ENCODE measurements at places on chromosomes 4 and X.

DNA sequence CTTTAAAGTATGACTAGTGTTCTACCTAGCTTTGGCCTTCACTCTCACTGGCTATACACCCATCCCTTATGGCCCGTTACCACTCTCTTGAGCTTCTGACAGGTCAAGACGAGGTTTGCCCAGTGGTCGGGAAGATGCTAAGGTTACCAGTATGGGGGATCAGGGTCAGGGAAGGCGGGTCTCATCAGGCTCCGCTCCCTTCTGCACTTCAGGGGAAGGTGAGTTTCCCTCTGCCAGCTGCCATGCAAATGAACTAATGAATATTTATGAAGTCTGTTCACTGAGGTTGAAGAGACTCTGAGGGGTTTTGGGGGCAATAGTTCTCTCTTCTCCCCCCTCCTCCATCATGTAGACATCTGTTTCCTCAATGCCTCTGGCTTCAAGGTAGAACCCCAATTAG, 6.6 kb downstream of the EFNB1 start:
- DNase-seq: no peak

GRCh38 chrX:56788229-56788628, 59.2 kb downstream of the NBDY start:
- DNase-seq: no peak

- no peak for DNase-seq
These were observed 2.3 kb upstream of the SLC35A2 start for GRCh38 chrX:48913605-48914366.

DNA sequence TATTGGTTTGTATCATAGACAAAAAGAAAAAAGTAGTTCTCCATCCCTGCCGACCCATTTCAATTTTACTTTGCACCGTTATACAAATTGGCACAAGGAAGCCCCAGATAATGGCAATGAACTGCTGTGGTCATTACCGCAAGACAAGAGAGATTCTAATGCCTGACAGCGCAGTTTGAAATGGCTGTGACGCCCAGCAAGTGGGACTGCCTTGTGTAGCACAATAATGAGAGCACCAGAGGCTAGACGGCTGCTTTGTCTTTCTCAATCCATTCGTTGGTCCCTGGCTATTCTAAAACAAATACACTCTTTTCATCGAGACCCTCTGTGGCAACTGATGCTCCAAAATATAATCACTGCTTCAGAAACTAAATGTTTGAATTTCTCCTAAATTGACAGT, 192.4 kb upstream of the NEIL3 start:
- no peak for DNase-seq

DNA sequence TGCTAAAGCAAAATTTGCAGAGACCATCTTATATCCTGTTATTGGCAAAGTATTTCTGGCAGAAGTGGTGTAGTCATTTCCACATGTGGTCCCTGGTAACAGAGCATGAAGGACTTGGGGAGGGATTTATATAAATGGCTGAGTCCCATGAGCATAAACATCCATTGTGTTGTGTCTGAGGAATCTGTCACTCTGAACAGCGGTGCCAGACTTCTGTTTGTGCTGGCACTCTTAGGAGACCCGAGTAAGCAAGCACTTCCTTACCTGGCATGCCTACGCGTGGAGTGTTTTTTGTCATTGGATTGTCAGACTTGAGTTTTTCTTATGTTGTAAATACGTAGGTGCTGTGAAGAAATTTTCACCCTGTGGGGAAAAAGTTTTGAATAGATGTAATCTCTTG, 285.9 kb downstream of the ARHGAP10 start:
- no peak for DNase-seq

- DNase-seq: no peak
These were observed 33.3 kb downstream of the ARX start for GRCh38 chrX:24982306-24982965.

- DNase-seq: no peak
These were observed 1145.6 kb upstream of the DIAPH2 start for GRCh38 chrX:95539041-95539440.

DNA sequence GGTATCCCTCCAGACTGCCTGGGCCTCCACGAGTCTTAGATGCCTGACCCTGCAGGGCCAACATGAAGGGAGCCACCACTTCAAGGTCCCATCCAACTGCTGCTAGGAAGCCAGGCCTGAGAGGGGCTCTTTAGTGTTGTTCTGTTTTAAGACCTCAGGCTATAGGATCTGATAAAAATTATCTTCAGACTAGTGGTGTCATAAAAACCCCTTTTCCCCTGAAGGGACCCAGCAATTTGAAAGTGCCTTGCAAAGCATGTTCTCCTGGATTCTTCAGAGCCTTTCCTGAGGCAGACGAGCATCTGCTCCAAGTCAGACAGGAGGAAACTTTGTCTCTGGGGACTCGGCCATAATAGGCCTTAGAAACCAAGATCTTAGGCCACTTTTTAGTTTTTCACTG, 26.9 kb downstream of the TSPAN5 start:
- no peak for DNase-seq

DNA sequence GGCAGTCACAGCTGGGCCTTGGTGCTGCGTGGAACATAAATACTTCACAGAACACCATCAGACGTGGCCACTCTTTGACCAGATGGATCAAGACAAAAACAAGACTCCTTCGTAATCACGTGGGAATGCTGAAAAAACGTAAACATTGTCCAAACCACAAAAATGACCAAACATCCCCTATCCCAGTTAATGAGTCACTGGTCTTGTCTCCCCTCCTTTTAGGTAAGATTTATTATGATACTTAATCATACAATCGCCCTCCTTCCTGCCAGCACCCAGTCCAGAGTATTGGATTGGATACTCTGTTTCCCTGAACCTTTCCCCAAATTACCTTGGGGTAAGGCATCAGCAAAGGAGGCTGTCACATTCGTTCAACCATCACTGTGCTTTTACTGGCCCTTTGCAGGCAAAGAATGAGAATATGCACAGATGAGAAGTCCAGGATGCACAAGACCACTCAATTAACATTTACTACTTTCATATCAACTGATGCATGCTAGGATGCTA, 601 bp upstream of the TCEANC start:
- DNase-seq: no peak

- DNase-seq: no peak
These were observed 163.2 kb downstream of the FRAS1 start for GRCh38 chr4:78220283-78220682.

- no peak for DNase-seq
These were observed 19.7 kb upstream of the SPCS3 start for GRCh38 chr4:176300036-176300435.

GRCh38 chrX:39322496-39322895, 521.2 kb downstream of the MID1IP1 start:
- no peak for DNase-seq

- DNase-seq: no peak
These were observed 11.6 kb upstream of the RASL11B start for GRCh38 chr4:52850406-52851124.

DNA sequence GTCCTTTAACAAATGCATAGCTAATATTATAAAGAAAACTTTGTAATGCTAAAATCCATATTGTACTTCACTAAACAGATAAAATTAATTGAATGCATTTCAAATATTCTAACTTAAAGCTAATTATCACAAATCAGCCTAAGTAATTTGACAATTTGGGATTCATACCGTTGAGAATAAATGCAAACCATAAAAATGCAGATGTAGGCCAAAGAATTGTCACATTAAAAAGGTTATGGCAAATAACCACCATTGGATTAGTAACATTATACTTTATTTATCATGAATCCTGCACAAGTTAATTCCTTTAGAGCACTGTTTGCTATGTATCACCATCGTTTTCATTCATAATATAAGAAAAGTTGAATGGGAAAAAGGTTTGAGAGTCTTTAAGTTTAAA, 301.0 kb downstream of the LDB2 start:
- no peak for DNase-seq

- no peak for DNase-seq
These were observed 125.8 kb downstream of the REPS2 start for GRCh38 chrX:17072301-17072700.

DNA sequence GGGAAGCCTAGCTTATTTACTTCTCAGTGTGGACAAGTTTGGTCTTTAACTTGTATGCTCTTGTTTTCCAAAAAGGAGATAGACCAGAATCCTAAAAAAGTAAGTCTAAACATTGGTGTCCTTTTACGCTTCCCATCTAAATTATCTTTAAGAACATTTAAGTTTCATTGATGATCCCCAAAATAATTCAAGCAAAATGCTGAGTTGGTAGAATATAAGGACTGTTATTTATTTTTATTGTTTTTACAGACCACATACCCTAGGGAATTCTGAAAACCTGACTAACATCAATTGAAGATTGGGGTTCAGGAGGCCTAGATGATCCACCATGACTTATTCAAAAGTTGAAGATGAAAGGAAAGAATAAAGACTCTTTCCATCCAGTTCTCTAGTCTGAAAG, 653.0 kb downstream of the CCSER1 start:
- no peak for DNase-seq

DNA sequence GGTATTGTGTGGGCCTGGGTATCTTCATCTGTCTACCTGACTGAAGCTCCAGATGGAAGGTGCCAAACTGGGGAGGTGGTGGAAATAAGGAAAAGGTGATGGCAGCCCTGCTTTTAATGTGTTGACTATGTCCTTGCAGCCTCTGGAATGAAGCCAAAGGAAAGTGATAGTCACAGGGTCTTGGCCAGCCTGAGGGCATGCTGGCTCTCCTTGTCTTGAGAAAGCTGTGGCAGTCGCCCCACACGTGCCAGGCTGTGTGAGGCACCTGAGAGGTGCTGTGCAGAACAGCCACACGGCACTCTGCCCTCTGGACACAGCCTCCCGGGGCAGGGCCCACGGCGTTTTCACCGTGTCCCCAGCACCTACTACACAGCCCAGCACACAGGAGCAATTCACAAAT, 77.6 kb downstream of the NAT8L start:
- DNase-seq: no peak

DNA sequence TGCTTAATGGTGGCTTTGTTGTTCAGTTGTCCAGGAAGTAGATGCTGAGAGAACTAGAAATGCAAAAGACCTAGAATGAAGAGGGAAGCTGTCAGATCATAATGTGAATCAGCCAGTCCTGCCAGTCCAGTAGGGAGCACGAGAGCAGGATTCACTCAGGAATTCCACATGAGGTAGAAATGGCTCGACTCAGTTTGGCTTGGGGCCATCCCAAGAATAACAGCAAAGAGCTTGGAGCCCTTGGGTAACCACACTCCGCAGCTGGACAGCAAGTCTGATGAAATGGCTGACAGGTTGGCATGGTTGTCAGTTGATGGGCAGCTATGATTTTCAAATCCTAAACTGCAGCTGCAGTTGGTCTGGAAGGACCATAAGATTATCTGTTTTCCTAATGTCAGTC, 44.5 kb upstream of the WDR1 start:
- DNase-seq: no peak

DNA sequence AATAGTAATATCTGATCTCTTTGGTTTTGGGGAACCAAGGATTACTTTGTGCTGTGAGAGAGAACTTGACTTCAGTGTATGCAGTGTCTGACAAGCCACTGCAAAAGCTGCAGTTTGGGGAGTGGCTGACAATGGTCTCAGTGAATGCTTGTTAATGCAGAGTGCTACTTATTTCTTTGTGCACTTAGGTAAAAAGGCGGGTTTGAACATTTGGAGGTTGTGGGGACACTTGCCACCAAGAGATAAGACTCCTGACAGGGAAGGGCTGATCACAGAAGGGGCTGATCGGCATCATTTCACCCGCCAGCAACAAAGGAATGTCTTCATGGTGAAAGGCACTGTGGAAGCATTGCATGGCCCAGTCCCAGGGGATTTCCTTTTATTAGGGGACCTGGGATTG, 28.6 kb upstream of the USP46 start:
- DNase-seq: no peak

- no peak for DNase-seq
These were observed 92.1 kb upstream of the SOD3 start for GRCh38 chr4:24703298-24703697.

DNA sequence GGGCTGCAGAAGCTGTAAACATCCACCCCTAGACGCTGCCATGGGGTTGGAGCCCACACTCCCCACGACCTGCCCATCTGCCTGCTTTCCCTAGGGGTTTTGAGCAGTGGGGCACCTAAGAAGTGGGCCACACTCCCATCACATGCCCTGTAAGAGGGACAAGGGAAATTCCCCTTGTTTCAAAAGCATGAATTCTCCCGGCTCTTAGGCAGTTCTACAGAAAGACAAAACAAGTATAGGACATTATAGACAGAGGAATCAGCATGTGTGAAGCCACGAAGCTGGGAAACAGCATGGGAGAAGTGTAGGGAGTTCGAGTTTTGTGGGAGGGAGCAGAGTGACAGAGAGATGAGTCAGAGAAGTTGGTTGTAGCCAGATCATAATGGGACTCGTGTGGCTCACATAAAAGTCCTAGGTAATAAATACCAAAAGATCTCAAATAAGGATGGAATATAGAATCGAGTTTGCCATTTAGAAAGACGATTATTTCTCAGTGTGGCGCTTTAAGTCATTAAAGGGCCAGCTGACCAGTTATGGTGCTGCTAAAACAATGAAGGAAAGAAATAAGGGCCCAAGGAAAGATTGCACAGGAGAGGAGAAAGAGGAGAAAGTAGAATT, 23.9 kb downstream of the APOO start:
- DNase-seq: no peak

GRCh38 chr4:184030764-184031163, 125.7 kb downstream of the STOX2 start:
- DNase-seq: no peak

GRCh38 chr4:17033025-17033767, 134.8 kb upstream of the LDB2 start:
- no peak for DNase-seq

DNA sequence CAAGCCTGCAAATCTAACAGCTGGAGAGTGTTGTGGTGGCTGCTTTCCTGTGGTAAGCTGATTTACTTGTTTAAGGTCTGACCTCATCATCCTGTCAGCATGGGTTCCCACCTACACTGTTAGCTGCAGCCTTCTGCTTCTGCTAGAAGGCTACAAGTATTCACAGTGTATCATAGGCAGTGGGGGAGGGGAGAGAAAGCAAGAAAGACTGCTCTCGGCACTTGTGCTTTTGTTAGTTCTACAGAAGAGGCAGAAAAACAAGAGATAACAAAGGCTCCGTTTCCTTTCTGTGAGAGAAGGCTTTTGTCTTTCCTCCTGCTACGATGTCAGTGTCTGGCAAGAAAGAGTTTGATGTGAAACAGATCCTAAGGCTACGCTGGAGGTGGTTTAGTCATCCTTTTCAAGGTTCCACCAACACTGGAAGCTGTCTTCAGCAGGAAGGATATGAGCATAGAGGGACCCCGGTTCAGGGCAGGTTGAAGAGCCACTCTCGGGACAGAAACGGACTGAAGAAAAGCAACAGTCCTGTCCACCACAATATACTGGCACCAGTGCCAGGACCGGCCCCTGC, at the start of gene KLHL4:
Gene KLHL4, plus strand, starts transcription at position 232 of the 571 bp plus-strand sequence. Its CDS starts 92 bp downstream, at position 324.
- no peak for DNase-seq

GRCh38 chr4:184163813-184164212, 53.9 kb downstream of the ENPP6 start:
- peak; percentile 18 for DNase-seq

- no peak for DNase-seq
These were observed 83.9 kb downstream of the AFAP1 start for GRCh38 chr4:7855731-7856130.

- DNase-seq: peak; percentile 7
These were observed 79.1 kb downstream of the MID1IP1 start for GRCh38 chrX:38880296-38880854.

All from GDM1 (cell line).